Mononuclear cell (primary cell): ENCODE measurements at places on chromosomes 6 and 20. TPM values are rescaled to one million over a fixed set of nuclear protein-coding genes. Genes with fewer than 3 reads are reported as not detected.

PLN gene
- total RNA-seq = 0.10 TPM

TP53TG5 gene
- total RNA-seq = under 0.01 TPM

ZNF335 gene
- 49.4 TPM for total RNA-seq

PRL gene
- total RNA-seq = not detected

GNAS-AS1 gene
- 0.10 TPM for total RNA-seq

HCRTR2 gene
- not detected for total RNA-seq

FAM184A gene
- total RNA-seq = 2.3 TPM

SCUBE3 gene
- total RNA-seq = not detected

EYS gene
- total RNA-seq = under 0.01 TPM

CEP43 gene
- 12.6 TPM for total RNA-seq

BNIP5 gene
- total RNA-seq = not detected

PCK1 gene
- not detected for total RNA-seq

IMPG1 gene
- not detected for total RNA-seq

OPN5 gene
- not detected for total RNA-seq

OR12D2 gene
- total RNA-seq = not detected

HLA-DOB gene
- 6.6 TPM for total RNA-seq
